ENCODE measurements at places on chromosomes 2 and 18.

GRCh38 chr2:118627156-118627555, 220.3 kb downstream of the EN1 start:
- no peak for DNase-seq

DNA sequence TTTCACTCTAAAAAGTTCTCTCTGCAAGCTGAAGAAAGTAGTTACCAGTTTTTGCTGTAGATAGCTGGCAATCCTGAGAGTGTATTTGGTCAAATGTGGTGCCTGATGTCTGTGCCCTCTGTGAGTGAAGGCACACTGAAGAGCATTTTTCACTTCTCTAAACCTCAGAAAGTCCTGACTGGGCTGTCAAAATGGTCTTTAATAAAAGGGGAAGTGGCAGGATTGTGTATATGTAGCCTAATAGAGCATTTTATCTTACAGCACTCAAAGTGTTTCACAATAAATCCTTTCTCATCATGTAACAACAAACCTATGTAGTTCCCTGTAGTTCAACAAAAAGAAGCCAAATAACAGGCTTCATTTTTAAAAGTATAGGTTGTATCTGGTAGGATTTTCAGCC, 1552.3 kb upstream of the SLC39A10 start:
- no peak for DNase-seq

GRCh38 chr2:161234627-161235026, 73.6 kb upstream of the PSMD14 start:
- no peak for DNase-seq

DNA sequence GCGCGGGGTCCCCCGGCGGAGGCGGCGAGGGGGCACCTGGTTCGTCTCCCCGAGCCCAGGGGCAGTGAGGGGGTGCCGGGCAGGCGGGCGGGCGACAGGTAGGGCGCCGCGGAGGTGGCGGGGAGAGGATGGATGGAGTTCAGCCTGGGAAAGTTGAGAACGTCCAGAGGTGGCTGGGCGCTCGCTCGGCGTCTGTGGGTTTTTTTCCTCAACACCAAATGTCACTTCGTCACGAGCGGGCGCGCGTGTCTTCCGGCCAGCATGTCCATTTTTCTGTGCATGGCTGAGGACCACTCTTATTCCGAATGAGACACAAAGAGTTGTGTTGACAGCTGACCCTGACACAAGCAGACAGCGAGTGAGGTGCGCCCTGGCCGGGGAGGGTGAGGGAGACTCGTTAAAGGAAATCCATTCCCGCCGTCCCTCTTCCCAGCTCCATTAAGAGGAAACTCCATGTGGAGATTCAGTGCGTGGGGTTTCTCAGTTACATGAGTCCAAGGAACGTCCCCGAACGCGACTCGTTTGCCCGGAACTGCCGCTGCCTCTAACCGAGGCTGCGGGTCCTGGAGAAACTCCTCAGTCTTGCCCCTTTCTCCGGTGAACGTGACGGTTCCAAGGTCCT, 859 bp downstream of the GREB1L start:
- peak; percentile 15 for DNase-seq

GRCh38 chr2:23712756-23713151, 214.2 kb downstream of the ATAD2B start:
- DNase-seq = no peak

- DNase-seq = no peak
Measured at GRCh38 chr2:48105848-48106247, 199.6 kb upstream of the FBXO11 start.

- peak; percentile 71 for DNase-seq
Measured at GRCh38 chr2:131016826-131017741, 76.2 kb downstream of the FAM168B start.

DNA sequence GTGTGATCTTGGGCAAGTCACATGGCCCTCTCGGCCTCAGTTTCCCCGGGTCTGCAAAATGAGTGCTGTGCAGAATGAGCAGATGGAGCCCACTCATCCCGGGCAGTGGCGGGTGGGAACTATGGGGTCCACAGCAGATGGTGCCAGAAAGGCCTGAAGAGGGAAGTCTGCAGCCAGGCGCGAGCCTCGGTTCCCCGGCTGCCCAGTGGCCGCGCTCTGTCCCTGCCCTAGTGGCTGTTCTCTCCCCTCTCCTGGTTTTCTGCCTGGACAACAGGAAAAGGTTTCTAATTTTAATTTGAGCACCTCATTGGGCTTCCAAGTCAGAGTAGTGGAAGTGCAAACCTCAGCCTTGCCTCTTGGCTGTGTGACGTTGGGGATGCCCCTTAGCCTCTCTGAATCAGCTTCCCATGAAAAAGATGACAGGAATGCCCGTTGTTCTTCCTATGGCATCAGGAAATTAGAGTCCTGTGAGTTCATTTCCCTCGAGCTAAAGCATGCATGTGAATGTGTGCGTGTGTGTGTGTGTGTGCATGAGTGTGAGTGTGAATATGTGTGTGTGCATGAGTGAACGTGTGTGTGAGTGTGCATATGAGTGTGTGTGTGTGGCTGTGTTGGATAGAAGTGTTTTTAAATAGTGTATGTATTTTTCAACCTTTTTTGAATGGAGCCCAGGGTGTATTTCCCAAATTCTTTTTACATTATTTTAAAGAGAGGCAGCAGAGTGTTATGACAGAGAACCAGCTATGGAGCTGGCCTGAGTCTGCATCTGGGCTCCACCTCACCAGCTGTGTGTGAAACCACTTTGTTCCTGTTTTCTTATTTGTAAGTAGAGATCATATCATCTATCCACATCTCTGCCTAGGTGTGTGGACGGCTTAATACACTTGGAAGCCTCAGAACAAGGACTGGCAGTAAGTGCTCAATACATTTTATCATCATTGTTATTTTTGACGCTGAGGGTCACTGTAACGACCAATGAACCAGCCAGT, 41.3 kb downstream of the RRM2 start:
- DNase-seq = no peak

GRCh38 chr2:61398413-61398812, 72.5 kb downstream of the USP34 start:
- no peak for DNase-seq

- no peak for DNase-seq
Measured at GRCh38 chr18:50632895-50633515, 73.1 kb downstream of the MAPK4 start.

DNA sequence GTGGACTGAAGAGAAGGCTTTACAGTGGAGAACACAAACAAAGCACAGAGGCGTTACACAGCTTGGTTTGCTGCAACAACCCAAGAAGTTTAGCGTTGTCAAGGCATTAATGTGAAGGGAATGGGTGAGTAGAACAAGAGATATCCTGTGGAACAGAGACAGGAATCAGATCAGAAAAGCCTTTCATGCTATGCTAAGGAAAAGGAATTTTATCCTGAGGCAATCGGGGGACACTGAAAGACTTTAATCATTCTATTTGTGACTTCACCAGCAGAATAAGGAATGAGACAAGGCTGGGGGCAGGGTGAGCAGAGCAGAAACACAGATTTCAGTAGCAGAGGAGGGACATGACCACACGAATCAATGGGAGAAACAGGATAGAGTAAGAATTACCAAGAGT, 600.7 kb downstream of the IRS1 start:
- no peak for DNase-seq

DNA sequence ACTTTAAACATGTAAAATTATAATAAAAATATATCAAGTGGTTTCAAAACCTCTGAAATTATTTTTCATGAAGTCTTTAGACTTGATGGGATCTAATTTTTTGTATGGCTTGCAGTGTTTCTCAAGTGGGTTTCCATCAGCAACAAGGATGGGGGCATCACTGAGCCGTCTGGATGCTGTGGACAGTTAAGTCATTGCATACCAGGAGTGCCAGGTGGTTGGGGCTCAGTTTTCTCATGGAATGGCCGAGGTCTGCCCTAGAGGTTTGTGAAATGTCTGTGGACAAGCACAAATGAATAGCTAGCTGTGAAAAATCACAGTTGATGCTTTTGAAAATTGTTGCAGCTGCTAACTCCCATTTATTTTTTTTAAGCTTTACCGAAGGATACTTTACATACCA, 1.7 kb downstream of the PRELID3A start:
- DNase-seq = peak; percentile 60

- DNase-seq = no peak
Measured at GRCh38 chr2:28327956-28328922, 64.4 kb upstream of the FOSL2 start.

DNA sequence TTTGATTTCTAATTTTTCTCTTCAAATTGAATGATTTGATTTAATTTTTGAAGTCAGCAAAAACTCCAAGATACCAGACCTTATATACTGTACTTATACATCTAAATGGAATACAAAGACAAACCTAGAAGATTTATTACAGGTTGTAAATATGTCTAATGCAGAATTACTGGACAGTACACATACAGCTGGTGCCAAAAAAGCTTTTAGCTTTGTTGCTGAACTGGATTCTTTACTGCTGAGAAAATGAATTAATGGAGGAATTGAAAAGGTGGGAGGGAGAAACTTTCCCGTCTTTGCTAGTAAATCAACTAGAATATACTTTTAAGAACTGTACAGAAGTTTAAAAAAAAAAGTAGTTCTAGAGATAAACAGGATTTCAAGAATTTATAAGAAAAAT, 17.5 kb downstream of the C1D start:
- DNase-seq = no peak

DNA sequence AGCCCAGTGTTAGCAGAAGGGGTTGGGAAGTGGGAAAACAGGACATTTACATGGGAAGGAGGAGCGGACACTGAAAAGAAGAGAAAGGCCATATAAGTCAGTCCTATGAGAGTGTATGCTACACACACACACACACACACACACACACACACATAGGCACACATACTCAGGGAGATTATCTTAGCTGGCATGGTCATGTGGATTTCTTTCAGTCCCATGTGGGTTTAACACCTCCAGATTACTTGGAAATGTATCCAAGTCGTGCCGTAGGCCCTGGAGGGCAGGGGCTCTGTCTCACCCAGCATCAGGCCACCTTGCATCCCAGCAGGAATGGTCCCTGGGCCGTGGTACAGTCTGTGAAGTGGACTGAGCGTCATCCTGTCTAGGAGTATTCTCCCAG, 113.3 kb upstream of the CAPN13 start:
- no peak for DNase-seq

GRCh38 chr18:42614619-42615293, 500.7 kb downstream of the RIT2 start:
- DNase-seq = no peak

DNA sequence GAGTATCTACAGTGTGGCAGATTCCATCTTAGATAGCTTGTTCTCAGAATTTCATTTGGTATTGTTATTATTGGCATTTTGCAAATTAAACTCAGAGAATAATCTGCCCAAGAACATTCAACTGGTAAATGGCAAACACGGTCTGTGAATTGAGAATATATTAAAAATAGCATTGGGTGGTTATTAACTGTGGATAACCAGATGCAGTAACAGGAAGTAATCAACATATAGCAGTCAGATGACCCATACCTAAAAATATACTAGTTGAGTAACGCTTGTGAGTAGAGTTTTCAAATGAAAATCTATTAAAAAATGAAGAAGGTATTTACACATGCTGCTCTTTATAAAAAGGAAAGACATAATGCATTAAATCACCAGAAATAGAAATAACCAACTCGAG, 129.5 kb downstream of the ZNF804A start:
- DNase-seq = no peak
